T-helper 17 cell (primary cell): ENCODE measurements at places on chromosomes 11 and 22.
A peak's percentile ranks its signal among the peaks of the same experiment; 100 is the strongest.

DNA sequence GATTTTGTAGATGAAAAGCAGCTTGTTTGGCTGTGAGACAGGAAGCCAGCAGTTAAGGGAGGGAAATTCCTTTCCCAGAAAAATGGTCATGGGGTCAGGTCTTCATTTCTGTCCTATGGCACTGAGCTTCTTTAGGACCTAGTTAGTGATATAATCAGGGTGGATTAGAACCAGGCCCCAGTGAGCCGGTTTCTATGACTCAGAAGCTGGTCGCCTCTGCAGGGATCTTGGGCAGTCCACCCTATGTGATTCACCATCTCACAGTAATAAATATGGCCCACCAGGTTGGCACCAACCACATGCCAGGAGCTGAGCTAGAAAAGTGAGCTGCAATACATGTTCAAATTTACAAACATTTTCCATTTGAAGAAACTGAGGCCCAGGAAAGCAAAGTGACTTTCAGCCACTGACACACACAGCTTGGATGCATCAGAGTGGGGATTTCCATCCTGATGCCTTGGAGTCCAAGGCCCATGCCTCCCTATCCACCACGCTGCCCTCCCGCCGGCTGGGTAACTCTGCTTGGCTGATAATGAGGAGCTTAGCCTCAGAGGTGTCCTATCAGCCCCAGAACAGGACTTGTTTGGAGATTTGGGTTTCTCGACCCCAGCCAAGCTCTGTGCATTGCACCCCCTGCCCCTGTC, 42.0 kb downstream of the CD82 start:
- H3K4me1 ChIP-seq, result peaks cover 43% of the 10 kb centered on the region
- H3K27ac ChIP-seq, result peak overlapping the region; percentile 79
- no peak overlapping the region for H3K4me3 ChIP-seq
- peaks cover 6% of the 10 kb centered on the region for H3K36me3 ChIP-seq
- no peaks in the 10 kb centered on the region for H3K27me3 ChIP-seq
- DNase-seq, result no peak

GRCh38 chr22:20110359-20110985, 5.4 kb upstream of the RANBP1 start:
- DNase-seq, result no peak
- peaks cover 4% of the 10 kb centered on the region for H3K36me3 ChIP-seq
- H3K27ac ChIP-seq, result peak overlapping the region; percentile 9

GRCh38 chr11:75471176-75471973, 38.4 kb upstream of the KLHL35 start:
- no peak for DNase-seq
- H3K27ac ChIP-seq, result no peak overlapping the region
- H3K27me3 ChIP-seq, result no peaks in the 10 kb centered on the region

DNA sequence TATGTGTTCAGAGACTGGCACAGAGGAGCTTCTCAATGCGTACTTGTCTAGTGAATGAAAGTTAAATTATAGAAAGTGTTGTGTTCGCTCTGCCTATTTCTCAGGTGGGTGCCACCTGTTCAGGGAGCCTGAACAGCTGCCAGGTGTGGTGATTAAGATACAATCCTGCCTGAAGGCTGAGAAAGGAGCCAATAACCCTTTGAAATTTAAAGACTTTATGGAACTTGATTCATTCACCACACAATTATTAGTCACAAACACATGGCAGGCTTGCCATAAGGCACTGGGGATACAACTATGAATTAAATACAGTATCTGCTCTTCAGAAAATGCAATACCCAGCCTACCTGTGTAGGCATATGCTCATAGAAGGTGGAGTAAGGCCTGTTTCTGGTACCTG, 92.9 kb upstream of the AMOTL1 start:
- peaks cover 33% of the 10 kb centered on the region for H3K27me3 ChIP-seq
- no peak for DNase-seq
- H3K27ac ChIP-seq, result no peak overlapping the region
- peaks cover 2% of the 10 kb centered on the region for H3K4me1 ChIP-seq

GRCh38 chr22:31764785-31765184, 11.0 kb downstream of the DEPDC5 start:
- no peak overlapping the region for H3K27ac ChIP-seq
- no peaks in the 10 kb centered on the region for H3K27me3 ChIP-seq
- no peak for DNase-seq
- H3K36me3 ChIP-seq, result peaks cover 9% of the 10 kb centered on the region

DNA sequence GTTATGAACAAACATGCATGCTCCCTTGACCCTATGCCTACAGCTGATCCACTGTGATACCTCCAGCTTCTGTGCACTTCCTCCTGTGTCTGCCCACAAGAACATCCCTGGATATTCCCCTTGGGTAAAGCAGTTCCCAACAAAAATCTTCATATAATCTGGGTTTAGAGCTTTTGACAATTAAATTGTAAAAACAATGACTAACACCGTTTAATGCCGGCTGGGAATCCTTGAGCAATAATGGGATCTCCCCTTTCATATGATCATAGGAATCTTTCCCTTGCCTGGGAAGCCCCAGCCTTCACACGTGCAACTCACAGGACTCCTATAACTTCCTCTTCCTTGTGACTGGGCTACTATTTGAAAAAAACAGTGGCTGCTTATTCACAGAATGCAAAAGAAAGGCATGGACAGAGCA, 6.3 kb upstream of the ZC3H12C start:
- no peak for DNase-seq
- H3K4me3 ChIP-seq, result no peak overlapping the region
- peaks cover 35% of the 10 kb centered on the region for H3K27me3 ChIP-seq
- H3K27ac ChIP-seq, result no peak overlapping the region

GRCh38 chr11:70912226-70912840, 340.0 kb downstream of the SHANK2 start:
- H3K27ac ChIP-seq, result no peak overlapping the region
- no peak for DNase-seq
- peaks cover 55% of the 10 kb centered on the region for H3K27me3 ChIP-seq
- no peaks in the 10 kb centered on the region for H3K4me1 ChIP-seq
- H3K36me3 ChIP-seq, result no peaks in the 10 kb centered on the region

DNA sequence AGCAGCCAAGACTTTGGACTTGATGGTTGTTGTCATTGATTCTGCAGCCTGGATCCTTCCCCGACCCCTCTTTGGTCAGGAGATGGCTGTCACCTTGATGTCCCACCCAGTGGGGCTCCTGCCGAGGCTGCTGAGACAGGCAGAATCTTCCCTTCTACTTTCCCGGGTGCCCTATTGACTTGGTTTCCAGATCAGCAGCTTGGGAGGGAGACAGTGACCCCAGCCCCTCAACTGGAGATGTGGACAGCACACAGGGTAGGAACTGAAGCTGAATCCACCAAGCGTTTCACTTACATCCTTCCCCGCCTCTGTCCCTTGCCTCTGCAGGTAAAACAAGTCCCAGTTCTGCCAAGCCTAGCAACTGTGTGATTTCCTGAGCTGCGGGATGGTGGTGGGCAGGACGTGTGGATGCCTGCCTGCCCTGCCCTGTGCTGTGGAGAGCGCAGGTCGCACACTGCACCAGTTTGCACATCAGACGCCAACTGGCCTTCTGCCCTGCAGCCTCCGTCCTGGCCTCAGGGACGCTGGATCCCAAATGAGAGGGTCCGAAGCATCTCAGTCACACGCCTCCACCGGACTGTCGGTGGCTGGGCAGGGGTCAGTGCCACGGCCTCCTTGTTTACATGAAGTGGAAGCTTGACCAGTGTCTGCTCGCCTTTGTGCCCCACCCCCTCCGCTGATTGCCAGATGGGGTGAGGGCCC, 34.6 kb downstream of the FAM83F start:
- H3K27me3 ChIP-seq, result no peaks in the 10 kb centered on the region
- H3K27ac ChIP-seq, result no peak overlapping the region
- no peaks in the 10 kb centered on the region for H3K36me3 ChIP-seq
- DNase-seq, result no peak

GRCh38 chr11:12116425-12117032, 6.1 kb downstream of the MICAL2 start:
- DNase-seq, result no peak
- peaks cover 37% of the 10 kb centered on the region for H3K4me1 ChIP-seq
- no peak overlapping the region for H3K4me3 ChIP-seq
- H3K27ac ChIP-seq, result peak overlapping the region; percentile 62
- no peaks in the 10 kb centered on the region for H3K27me3 ChIP-seq

GRCh38 chr22:35475545-35475944, 65.1 kb upstream of the RASD2 start:
- H3K27ac ChIP-seq, result no peak overlapping the region
- H3K4me1 ChIP-seq, result peaks cover 2% of the 10 kb centered on the region
- H3K27me3 ChIP-seq, result peaks cover 36% of the 10 kb centered on the region
- DNase-seq, result no peak
- H3K36me3 ChIP-seq, result peaks cover 1% of the 10 kb centered on the region

- no peak overlapping the region for H3K4me3 ChIP-seq
- no peak overlapping the region for H3K27ac ChIP-seq
- DNase-seq, result no peak
- no peaks in the 10 kb centered on the region for H3K36me3 ChIP-seq
- peaks cover 7% of the 10 kb centered on the region for H3K4me1 ChIP-seq
- H3K27me3 ChIP-seq, result peaks cover 46% of the 10 kb centered on the region
These were observed 65.4 kb downstream of the OTOG start for GRCh38 chr11:17612221-17613188.

DNA sequence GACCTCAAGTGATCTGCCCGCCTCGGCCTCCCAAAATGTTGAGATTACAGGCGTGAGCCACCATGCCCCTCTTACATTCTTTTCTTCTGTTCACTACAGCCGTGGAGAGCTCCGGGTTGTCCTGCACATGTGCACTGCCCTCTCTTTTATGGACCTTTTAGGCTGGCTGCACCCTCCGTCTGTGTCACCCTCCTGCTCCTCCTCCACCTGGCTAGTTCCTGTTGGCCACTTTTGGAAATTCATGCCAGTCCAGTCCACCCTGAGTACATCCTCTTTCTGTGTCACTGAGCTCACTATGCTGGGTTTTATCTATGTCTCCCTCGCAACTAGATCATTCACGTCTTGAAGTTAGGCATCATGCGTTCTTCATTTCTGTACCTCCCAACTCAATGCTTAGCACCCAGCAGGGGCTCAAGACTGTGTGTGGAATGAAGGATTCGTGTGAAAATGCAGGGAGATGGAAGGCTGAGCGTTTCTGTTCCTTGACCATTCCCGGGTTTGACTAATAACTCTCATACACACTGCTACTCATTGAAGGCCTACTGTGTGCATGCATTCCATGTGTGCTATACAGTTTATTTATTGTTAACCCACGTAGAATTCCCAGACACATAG, 60.6 kb downstream of the PTPRJ start:
- no peak overlapping the region for H3K4me3 ChIP-seq
- peaks cover 45% of the 10 kb centered on the region for H3K4me1 ChIP-seq
- DNase-seq, result no peak
- H3K36me3 ChIP-seq, result peaks cover 4% of the 10 kb centered on the region
- H3K27me3 ChIP-seq, result no peaks in the 10 kb centered on the region

GRCh38 chr22:19228179-19228578, 49.6 kb upstream of the SLC25A1 start:
- H3K27me3 ChIP-seq, result peaks cover 31% of the 10 kb centered on the region
- no peak for DNase-seq
- H3K27ac ChIP-seq, result no peak overlapping the region

DNA sequence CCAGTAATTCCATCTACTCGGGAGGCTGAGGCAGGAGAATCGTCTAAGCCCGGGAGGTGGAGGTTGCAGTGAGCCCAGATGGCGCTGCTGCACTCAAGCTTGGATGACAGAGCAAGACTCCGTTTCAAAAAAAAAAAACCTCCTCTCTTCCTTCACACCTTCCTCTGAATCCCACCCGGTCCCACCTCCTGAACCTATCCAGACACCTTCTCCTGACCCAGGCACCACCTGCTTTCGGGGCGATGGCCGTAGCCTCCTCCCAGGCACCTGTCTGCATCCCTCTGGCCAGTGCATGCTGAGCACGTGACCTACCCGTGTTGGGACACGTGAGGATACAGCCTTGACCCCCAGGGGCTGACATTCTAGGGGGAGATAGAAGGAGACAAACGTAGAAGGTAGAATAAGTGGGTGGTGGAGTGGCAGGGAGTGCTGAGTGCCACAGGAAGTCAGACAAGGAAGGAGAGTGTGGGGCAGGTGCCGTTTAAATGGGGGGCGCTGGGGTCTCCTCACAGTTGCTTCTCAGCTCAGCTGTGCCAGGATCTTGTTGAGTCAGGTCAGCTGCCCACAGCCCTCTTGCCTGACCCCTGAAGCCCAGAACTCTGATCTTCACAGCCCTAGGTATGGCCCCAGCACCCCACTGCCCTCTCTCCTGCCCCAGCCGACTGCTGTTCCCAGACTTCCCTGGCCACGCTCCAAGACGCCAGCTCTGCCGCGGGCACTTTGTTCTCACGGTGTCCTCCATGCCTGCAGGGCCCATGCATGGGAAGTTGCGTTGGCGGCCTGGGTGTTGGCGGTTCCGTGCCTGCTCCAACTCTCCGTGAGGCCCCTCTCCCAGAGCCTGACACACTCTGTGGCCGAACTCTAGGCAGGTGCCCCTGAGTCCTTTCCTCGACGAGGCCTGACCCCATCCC, 1.2 kb upstream of the MIOX start:
- H3K27ac ChIP-seq, result no peak overlapping the region
- H3K27me3 ChIP-seq, result no peaks in the 10 kb centered on the region
- no peaks in the 10 kb centered on the region for H3K36me3 ChIP-seq
- peaks cover 3% of the 10 kb centered on the region for H3K4me1 ChIP-seq
- H3K4me3 ChIP-seq, result no peak overlapping the region
- no peak for DNase-seq

DNA sequence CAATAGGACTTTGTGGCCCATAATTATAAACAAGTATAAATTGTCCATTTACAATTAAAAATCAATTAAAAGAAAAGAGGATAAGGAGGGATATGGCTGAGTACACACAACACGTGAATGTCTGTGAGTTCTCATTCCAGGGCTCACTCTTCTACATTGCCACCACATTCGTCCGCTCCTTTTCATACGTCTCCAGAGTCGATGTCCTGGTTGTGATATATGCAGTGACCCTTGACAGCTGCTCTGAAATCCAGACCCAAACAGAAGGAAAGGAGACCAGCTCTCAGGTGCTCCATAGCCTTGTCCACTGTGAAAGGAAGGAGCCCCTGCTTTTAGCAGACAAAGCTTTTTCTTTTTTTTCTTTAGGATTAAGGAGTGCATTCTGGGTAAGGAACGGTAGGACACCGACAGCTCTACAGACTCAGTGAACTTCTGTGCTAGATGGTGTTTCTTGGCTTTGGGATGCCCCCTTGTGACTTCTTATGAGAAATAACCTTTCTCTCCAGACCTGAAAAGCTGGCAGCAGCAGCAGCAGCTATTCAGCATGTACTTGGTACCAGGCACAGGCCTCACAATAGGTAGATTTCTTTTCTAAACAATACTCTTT, 19.7 kb upstream of the DNAJB13 start:
- no peak overlapping the region for H3K4me3 ChIP-seq
- H3K4me1 ChIP-seq, result no peaks in the 10 kb centered on the region
- peaks cover 4% of the 10 kb centered on the region for H3K36me3 ChIP-seq
- H3K27me3 ChIP-seq, result no peaks in the 10 kb centered on the region
- no peak for DNase-seq

GRCh38 chr11:61897387-61898246, 6.3 kb upstream of the FADS3 start:
- H3K4me1 ChIP-seq, result peaks cover 5% of the 10 kb centered on the region
- DNase-seq, result peak; percentile 58
- H3K36me3 ChIP-seq, result no peaks in the 10 kb centered on the region

GRCh38 chr11:25587496-25587895, 744.4 kb upstream of the ANO3 start:
- no peaks in the 10 kb centered on the region for H3K36me3 ChIP-seq
- no peaks in the 10 kb centered on the region for H3K4me1 ChIP-seq
- no peak overlapping the region for H3K27ac ChIP-seq
- H3K4me3 ChIP-seq, result no peak overlapping the region
- no peaks in the 10 kb centered on the region for H3K27me3 ChIP-seq
- DNase-seq, result no peak

- DNase-seq, result no peak
- peaks cover 32% of the 10 kb centered on the region for H3K27me3 ChIP-seq
- H3K27ac ChIP-seq, result no peak overlapping the region
- H3K36me3 ChIP-seq, result no peaks in the 10 kb centered on the region
- no peak overlapping the region for H3K4me3 ChIP-seq
- peaks cover 3% of the 10 kb centered on the region for H3K4me1 ChIP-seq
These were observed 101.7 kb downstream of the TEAD1 start for GRCh38 chr11:12775955-12776354.
